ENCODE measurements at places on chromosomes 11 and 22.

DNA sequence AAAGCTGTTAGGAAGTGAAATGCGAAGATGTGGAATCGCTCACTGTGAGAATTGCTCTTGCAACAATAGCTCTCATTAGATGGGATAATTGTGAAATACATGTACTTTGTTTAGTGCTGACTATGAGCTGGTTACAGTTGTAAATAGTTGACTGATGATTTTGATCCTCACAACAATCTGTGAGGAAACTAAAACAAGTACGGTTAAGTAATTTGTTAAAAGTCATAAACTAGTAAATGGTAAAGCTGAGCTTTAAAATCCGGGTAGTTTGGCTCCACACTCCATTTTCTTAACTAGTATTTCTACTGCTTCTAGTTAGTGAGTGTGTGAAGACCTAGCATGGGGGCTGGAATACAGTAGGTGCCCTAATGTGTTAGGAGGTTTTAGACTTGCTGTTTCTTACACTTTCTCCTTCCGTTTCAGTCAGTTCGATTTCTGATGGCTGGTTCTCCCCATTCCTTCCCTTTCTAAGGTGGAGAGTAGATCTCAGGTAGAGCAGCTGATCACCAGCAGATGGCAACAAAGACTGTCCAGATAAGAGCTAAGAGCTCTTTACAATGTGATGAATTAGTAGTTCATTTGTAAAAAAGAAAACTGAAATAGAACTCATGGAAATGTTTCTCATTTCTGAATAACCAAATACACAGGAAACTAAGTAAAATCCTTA lies 16.3 kb upstream of the CYP2R1 start:
- H3K27ac ChIP-seq, result no peak overlapping the region
- H3K4me3 ChIP-seq, result no peak overlapping the region
- no peaks in the 10 kb centered on the region for H3K27me3 ChIP-seq
- peaks cover 32% of the 10 kb centered on the region for H3K4me1 ChIP-seq

DNA sequence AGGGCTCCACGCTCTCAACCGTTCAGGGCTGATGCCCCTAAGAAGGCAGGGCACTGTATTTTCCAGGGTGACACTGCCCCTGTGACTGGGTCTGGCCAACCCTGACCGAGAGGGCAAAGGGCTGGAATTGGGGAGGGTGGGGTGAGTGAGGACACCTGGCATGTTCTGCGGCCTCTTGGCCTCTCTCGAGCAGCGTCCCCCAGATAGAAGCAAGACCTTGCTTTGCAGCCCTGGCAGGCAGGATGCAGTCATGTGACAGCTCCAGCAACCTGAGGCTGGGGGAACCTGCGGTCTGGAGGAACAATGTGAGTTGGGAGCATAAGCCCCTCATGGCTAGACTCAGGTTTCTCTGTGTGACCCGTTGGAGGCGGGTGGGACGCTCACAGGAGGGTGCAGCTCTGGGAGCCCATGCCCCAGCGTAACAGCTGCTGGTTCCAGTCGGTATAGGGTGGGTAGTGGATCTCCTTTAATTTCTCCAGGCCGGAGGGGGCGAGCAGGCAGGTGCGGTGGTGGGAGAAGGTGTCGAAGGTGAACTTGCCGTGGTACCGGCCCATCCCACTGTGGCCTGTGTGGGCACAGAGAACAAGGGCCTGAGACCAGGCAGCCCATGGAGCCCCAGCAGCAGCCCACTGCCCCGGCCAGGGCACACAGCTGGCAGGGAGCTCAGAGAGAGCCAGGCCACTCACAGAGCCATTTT lies 11.4 kb downstream of the ALDH3B2 start:
- H3K4me3 ChIP-seq, result no peak overlapping the region
- no peak for DNase-seq
- no peak overlapping the region for H3K27ac ChIP-seq
- peaks cover 3% of the 10 kb centered on the region for H3K4me1 ChIP-seq
- H3K27me3 ChIP-seq, result peaks cover 6% of the 10 kb centered on the region
- no peaks in the 10 kb centered on the region for H3K36me3 ChIP-seq

- H3K36me3 ChIP-seq, result peaks cover 10% of the 10 kb centered on the region
- no peaks in the 10 kb centered on the region for H3K27me3 ChIP-seq
- DNase-seq, result no peak
- H3K4me1 ChIP-seq, result no peaks in the 10 kb centered on the region
- H3K27ac ChIP-seq, result no peak overlapping the region
- no peak overlapping the region for H3K4me3 ChIP-seq
Measured at GRCh38 chr11:28250192-28250591, 142.0 kb downstream of the METTL15 start.

DNA sequence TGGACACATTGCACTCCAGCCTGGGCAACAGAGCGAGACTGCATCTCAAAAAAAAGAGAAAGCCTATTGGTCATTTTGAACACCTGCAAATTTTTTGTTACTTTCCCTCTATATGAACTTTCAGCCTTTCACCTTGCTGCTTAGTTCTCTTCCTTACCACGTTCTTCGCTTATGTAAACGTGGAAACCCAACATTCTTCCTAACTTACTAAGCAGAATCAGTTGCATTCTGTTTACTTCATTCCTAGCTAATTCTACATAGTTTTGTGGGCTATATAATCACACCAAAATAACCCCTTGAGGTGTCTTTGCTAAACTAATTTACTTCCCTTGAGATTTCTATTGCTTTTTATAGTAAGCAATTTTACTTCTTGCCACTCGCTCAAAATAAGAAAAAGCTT lies 23.2 kb downstream of the MS4A4A start:
- H3K27ac ChIP-seq, result no peak overlapping the region
- H3K36me3 ChIP-seq, result peaks cover 2% of the 10 kb centered on the region
- peaks cover 2% of the 10 kb centered on the region for H3K4me1 ChIP-seq
- no peak overlapping the region for H3K4me3 ChIP-seq

DNA sequence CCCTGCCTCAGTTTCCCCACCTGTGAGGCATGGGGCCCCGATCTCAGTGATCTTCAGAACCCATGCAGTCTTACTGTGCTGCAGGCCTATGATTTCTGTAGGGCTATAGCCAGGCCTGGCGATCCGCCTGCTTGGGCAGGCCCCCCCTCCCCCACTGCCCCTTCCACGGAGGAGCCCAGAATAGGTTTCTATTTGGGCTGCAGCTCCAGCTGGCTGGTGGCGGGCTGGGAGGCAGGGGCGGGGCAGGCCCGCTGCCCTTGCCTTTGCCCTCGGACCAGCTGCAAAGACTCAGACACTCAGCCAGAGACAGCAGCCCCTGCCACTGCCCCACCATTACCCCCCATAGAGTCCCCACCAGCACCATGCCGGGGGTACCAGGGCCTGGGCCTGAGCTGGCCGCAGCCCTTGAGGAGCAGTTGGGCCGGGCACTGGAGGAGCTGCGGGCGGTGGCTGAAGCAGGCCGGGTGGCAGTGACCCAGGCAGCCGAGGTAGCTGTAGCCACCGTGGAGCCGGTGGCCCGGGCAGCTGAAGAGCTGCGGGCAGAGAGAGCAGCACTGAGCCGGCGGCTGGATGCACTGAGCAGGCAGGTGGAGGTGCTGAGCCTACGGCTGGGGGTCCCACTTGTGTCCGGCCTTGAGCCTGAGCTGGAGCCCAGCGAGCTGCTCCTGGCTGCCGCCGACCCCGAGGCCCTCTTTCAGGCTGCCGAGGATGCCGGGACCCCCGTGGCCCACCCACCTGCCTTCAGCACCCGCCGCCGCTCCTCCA lies 12.2 kb downstream of the SMTN start:
- no peak for DNase-seq
- H3K4me1 ChIP-seq, result peaks cover 8% of the 10 kb centered on the region
- no peaks in the 10 kb centered on the region for H3K36me3 ChIP-seq
- H3K4me3 ChIP-seq, result no peak overlapping the region

DNA sequence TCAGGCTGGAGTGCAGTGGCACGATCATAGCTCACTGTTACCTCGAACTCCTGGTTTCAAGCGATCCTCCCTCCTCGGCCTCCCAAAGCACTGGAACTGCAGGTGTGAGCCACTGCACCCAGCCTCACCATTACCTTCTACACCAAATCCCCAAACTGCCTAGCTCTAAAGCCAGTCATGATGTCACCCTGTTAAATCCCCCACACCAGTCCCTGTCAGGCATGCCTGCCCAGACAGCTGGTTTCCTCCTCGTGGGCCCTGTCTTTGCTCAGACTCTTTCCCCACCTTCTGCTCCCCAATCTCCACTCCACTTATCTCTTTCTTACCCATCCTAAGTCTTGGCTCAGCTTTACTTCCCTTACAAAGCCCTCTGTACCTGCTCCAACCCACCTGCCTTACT lies 12.5 kb upstream of the EXPH5 start:
- peaks cover 34% of the 10 kb centered on the region for H3K27me3 ChIP-seq
- no peak overlapping the region for H3K4me3 ChIP-seq
- DNase-seq, result no peak
- H3K4me1 ChIP-seq, result peaks cover 7% of the 10 kb centered on the region

- peaks cover 23% of the 10 kb centered on the region for H3K27me3 ChIP-seq
- DNase-seq, result no peak
Measured at GRCh38 chr11:83778596-83778995, 492.4 kb upstream of the CCDC90B start.

GRCh38 chr11:122085712-122086111 lies 30.3 kb downstream of the BLID start:
- H3K36me3 ChIP-seq, result no peaks in the 10 kb centered on the region
- H3K27ac ChIP-seq, result no peak overlapping the region
- H3K27me3 ChIP-seq, result no peaks in the 10 kb centered on the region
- H3K4me3 ChIP-seq, result no peak overlapping the region
- DNase-seq, result no peak
- no peaks in the 10 kb centered on the region for H3K4me1 ChIP-seq

GRCh38 chr22:49957826-49958365 lies 2.7 kb upstream of the PIM3 start:
- no peak for DNase-seq
- peaks cover 14% of the 10 kb centered on the region for H3K4me1 ChIP-seq
- H3K27ac ChIP-seq, result peak overlapping the region; percentile 21
- H3K27me3 ChIP-seq, result no peaks in the 10 kb centered on the region

- H3K27ac ChIP-seq, result no peak overlapping the region
- no peak for DNase-seq
- H3K4me1 ChIP-seq, result no peaks in the 10 kb centered on the region
- peaks cover 6% of the 10 kb centered on the region for H3K27me3 ChIP-seq
- no peak overlapping the region for H3K4me3 ChIP-seq
Measured at GRCh38 chr11:132300283-132300682, 929.9 kb downstream of the NTM start.

- H3K27ac ChIP-seq, result no peak overlapping the region
- no peaks in the 10 kb centered on the region for H3K27me3 ChIP-seq
- no peak overlapping the region for H3K4me3 ChIP-seq
Measured at GRCh38 chr11:66868726-66869566, 12.1 kb downstream of the LRFN4 start.

GRCh38 chr11:44915621-44916020 lies 35.1 kb downstream of the TP53I11 start:
- H3K27ac ChIP-seq, result no peak overlapping the region
- H3K36me3 ChIP-seq, result no peaks in the 10 kb centered on the region
- no peak for DNase-seq
- no peak overlapping the region for H3K4me3 ChIP-seq

- H3K4me1 ChIP-seq, result no peaks in the 10 kb centered on the region
- H3K27ac ChIP-seq, result no peak overlapping the region
- H3K4me3 ChIP-seq, result no peak overlapping the region
- H3K27me3 ChIP-seq, result peaks cover 6% of the 10 kb centered on the region
Measured at GRCh38 chr11:110757962-110758755, 45.9 kb upstream of the ARHGAP20 start.

- DNase-seq, result no peak
- H3K4me1 ChIP-seq, result peaks cover 8% of the 10 kb centered on the region
Measured at GRCh38 chr11:95119361-95120060, 29.9 kb downstream of the ENDOD1 start.

- no peak overlapping the region for H3K4me3 ChIP-seq
- no peaks in the 10 kb centered on the region for H3K4me1 ChIP-seq
- H3K27ac ChIP-seq, result no peak overlapping the region
- peaks cover 6% of the 10 kb centered on the region for H3K36me3 ChIP-seq
Measured at GRCh38 chr22:36588285-36588684, 59.3 kb upstream of the EIF3D start.

GRCh38 chr22:17785185-17786184 lies 11.2 kb upstream of the BID start:
- H3K36me3 ChIP-seq, result no peaks in the 10 kb centered on the region
- H3K27ac ChIP-seq, result no peak overlapping the region
- H3K27me3 ChIP-seq, result no peaks in the 10 kb centered on the region
- no peak overlapping the region for H3K4me3 ChIP-seq

DNA sequence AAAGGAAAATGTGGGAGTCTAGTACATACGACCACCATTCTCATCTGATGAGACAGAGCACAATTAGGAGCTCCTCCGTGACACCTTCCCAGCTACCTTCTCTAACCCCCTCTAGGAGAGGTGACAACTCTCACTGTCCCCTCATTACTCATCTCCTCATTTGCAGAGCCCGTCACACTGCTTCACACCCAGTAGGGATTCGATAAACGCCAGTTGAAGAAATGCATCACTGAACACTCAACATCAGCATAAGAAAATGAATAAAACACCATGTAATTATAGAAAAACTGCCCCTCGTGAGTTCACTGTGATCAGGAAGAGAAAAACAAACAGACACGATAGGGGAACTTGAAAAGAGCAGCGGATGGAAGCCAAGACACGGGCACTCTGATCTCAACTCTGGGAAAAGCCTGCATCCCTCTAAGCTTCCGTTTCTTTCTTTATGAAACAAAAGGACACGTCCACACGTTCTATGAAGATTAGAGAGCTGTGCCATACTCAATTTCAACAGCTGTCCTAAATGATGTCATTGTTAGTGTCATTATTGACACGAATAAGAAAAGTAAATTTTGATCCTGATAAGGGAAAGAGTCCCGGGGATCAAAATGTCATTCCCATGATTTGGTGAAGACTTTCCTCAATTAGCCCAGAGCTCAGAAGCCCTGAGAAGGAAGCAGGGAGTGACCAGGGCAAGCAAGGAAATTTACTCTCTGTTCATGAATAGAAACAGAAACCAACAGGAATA lies 356.9 kb downstream of the LARGE1 start:
- no peak overlapping the region for H3K27ac ChIP-seq
- DNase-seq, result no peak
- H3K4me1 ChIP-seq, result no peaks in the 10 kb centered on the region
- no peaks in the 10 kb centered on the region for H3K36me3 ChIP-seq
- H3K4me3 ChIP-seq, result no peak overlapping the region
- no peaks in the 10 kb centered on the region for H3K27me3 ChIP-seq

- DNase-seq, result no peak
- H3K4me1 ChIP-seq, result peaks cover 10% of the 10 kb centered on the region
- H3K27me3 ChIP-seq, result peaks cover 7% of the 10 kb centered on the region
Measured at GRCh38 chr11:73323464-73323863, 15.4 kb downstream of the ARHGEF17 start.

GRCh38 chr11:16195651-16196050 lies 160.7 kb downstream of the SOX6 start:
- no peaks in the 10 kb centered on the region for H3K27me3 ChIP-seq
- no peaks in the 10 kb centered on the region for H3K4me1 ChIP-seq
- H3K27ac ChIP-seq, result no peak overlapping the region
- H3K36me3 ChIP-seq, result no peaks in the 10 kb centered on the region
- no peak overlapping the region for H3K4me3 ChIP-seq

- no peaks in the 10 kb centered on the region for H3K4me1 ChIP-seq
- H3K4me3 ChIP-seq, result no peak overlapping the region
- H3K36me3 ChIP-seq, result no peaks in the 10 kb centered on the region
- no peak overlapping the region for H3K27ac ChIP-seq
- DNase-seq, result peak; percentile 45
Measured at GRCh38 chr22:38412435-38413084, 42.4 kb downstream of the KCNJ4 start.

Measured in T-helper 17 cell (primary cell).